ENCODE measurements at places on chromosomes 2 and 18. TPM values are rescaled to one million over a fixed set of nuclear protein-coding genes. Genes with fewer than 3 reads are reported as not detected.

The TNFAIP6 gene
- total RNA-seq, result 51.9 TPM

The FAP gene
- 150 TPM for total RNA-seq

The SLC19A3 gene
- total RNA-seq, result 1.6 TPM

The TDRD15 gene
- total RNA-seq, result not detected

GRCh38 chr18:6879508-6880195 is 150.1 kb downstream of the ARHGAP28 start:
- DNase-seq, result no peak
